Stimulated activated CD8-positive, alpha-beta memory T cell treated with anti-CD3 and anti-CD28 coated beads, Interleukin-7, amount 100 ng/mL, for 1 hour (primary cell): ENCODE measurements at places on chromosomes 12 and 14.

DNA sequence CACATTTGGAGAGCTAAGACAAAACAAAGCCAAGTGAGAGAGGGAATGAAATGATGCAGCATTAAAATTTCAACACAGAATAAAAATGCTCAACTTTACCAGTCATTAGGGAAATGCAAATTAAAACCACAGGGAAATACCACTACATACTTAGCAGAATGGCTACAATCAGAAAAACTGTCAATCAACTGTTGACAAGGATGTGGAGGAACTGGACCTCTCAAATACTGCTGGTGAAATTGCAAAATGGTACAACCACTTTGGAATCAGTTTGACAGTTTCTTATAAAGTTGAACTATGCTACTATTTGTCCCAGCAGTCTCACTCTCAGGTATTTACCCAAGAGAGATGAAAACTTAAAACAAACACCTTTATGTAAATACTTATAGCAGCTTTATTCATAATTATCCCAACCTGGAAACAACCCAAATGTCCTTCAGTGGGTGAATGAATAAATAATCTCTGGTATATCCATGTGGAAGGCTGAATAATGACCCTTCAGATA, 43.8 kb upstream of the KTN1 start:
- no peak for DNase-seq

GRCh38 chr14:94364037-94364436, 24.4 kb downstream of the SERPINA1 start:
- DNase-seq = no peak

- no peak for DNase-seq
Observed at GRCh38 chr12:40016980-40017379, 88.9 kb downstream of the SLC2A13 start.

- DNase-seq = no peak
Observed at GRCh38 chr12:76018111-76018510, 13.5 kb downstream of the PHLDA1 start.

DNA sequence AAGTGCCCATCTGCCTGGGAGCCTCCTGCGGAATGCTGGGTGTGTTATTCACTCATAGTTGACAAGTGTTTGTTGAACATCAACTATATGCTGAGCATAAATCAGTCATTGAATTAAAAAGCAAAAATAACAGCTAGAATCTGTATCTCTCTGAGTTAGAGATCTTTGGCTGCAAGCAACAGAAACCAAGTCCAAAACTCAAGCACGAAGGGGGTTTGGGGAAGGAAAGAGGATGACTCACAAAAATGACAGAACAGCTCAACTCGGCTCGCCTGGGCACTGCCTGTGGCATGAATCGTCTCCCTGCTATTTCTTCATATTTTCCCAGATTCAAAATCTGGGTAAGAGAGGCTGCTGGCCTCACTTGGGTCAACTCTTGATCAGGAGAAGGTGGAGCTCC, 72.6 kb upstream of the NCOR2 start:
- no peak for DNase-seq

DNA sequence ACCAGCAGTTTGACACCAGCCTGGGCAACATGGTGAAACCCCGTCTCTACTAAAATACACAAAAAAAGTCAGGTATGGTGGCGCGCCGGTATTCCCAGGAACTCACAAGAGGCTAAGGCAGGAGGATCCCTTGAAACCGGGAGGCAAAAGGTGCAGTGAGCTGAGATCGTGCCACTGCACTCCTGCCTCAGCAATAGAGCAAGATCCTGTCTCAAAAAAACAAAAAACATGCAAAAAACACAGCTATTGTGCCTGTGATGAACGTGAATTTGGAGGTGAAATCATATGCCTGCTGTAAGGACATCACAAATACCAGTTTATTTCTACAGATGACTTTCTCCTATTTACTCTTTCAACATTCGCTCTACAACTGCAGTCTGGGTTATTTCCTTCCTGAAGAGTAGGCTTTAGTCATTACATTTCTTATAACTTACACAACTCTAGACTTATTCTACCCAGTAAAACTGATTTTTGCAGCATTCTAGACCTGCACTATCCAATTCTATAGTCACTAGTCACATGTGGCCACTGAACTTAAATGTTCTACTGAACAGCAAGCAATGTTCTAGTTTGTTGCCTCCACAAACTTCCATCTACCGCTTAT, 48.3 kb downstream of the HNRNPC start:
- DNase-seq = no peak

- DNase-seq = no peak
Observed at GRCh38 chr12:28535216-28535615, 345.0 kb downstream of the CCDC91 start.

GRCh38 chr12:74896186-74896585, 313.5 kb downstream of the KCNC2 start:
- no peak for DNase-seq

DNA sequence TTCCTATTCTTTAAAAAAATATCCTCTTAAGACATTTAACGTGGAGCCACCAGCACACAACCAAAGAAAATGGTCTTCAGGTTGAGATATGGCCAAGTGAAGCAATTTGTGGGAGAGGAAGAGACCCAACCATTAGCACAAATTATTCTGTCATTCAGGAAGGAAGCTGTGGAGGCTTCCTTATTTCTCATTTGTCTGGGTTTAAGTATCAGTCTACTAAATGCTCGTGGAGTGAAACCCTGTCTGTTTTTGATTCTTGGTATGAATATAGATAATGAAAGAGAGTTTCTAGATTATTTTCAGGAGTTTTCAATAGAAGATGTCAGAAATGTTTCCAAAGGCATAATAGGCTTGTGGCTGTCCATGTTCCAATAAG, 125.1 kb downstream of the GPR65 start:
- DNase-seq = no peak

- no peak for DNase-seq
Observed at GRCh38 chr12:88510843-88511242, 69.4 kb downstream of the KITLG start.

DNA sequence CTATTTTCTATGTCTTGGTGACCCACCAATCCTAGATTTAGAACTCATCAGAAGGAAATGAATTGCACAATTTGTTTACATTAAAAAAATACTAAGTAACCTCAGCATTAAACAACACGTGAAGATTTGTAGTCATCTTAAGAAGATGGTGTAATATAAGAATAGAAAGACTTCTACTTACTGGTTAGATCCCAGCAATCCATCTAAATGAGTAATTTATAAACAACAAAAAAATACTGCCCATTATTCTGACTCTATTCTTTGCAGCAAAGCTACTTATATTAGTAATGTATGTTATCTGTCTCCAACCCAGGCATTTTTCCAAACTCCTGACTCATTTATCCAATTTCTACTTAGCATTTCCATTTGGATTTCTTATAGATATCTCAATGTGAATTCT, 67.8 kb downstream of the CD163L1 start:
- DNase-seq = no peak

- DNase-seq = no peak
Observed at GRCh38 chr14:92902726-92903125, 20.2 kb upstream of the CHGA start.

DNA sequence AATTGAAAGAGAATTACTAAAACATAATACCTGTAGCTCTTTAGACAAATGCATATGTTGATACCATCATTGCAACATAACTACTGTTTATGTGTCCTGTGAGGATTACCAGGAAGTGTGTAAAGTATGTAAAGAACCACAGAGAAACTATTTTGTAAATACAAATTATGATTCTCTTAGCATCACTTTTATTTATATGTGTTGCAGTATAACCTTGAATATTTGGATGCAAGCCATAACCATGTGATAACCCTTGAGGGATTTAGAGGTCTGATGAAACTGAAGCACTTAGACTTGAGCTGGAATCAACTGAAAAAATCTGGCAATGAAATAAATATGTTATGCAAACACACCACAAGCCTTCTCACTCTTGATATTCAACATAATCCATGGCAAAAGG, 77.5 kb downstream of the LRRC9 start:
- no peak for DNase-seq

GRCh38 chr12:26874501-26875296, 41.7 kb upstream of the ITPR2 start:
- no peak for DNase-seq

GRCh38 chr14:24712909-24713308, 78.9 kb upstream of the GZMB start:
- no peak for DNase-seq

GRCh38 chr12:91356405-91356804, 173.8 kb upstream of the DCN start:
- DNase-seq = no peak

DNA sequence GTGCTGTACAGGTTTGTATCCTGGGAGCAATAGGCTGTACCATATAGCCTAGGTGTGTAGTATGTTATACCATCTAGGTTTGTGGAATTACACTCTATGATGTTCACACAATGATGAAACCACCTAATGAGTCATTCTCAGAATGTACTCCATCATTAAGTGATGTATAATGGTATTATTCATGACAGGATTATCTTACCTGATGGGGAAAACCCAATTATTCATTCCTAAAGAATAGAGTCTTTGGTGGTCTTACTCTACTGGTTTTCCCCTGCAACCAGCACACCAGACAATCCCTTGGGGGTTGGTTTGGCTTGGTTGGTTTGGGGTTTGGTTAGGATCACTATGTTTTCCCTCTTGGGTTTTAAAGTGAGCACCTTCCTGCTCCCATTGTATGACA, 12.6 kb upstream of the OR10P1 start:
- no peak for DNase-seq
